Activated CD4-positive, alpha-beta T cell treated with anti-CD3 and anti-CD28 coated beads, Interleukin-10, Interleukin-2, amounts not matched to agents 100 ng/mL and 50 ng/mL, durations not matched to agents 16 hours and 8 hours (primary cell): ENCODE measurements at places on chromosomes 5 and 9.

GRCh38 chr5:89229331-89230070 lies 346.5 kb upstream of the MEF2C start:
- DNase-seq = no peak

DNA sequence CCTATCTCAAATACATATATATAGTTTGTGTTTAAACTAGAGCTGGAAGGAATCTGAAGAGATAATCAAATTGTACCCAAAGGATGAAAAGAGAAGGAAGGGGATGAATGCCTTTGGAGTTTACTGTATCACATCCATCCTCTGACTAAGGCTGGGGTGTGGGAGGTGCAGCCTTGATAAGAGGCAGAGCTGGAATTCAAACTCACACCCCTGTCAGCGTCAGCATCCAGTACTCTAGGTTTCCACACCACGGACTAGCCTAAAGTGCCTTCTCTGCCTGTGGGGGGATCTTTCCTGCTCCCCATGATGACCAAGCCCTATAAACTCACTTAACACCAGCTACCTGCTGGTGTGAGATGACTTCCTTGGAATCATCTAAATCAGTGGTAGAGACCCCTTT lies 48.1 kb downstream of the EPB41L4B start:
- no peak for DNase-seq

GRCh38 chr5:164688437-164688836 lies 1183.0 kb downstream of the MAT2B start:
- no peak for DNase-seq

GRCh38 chr5:55583578-55583977 lies 48.8 kb upstream of the PLPP1 start:
- DNase-seq = no peak

DNA sequence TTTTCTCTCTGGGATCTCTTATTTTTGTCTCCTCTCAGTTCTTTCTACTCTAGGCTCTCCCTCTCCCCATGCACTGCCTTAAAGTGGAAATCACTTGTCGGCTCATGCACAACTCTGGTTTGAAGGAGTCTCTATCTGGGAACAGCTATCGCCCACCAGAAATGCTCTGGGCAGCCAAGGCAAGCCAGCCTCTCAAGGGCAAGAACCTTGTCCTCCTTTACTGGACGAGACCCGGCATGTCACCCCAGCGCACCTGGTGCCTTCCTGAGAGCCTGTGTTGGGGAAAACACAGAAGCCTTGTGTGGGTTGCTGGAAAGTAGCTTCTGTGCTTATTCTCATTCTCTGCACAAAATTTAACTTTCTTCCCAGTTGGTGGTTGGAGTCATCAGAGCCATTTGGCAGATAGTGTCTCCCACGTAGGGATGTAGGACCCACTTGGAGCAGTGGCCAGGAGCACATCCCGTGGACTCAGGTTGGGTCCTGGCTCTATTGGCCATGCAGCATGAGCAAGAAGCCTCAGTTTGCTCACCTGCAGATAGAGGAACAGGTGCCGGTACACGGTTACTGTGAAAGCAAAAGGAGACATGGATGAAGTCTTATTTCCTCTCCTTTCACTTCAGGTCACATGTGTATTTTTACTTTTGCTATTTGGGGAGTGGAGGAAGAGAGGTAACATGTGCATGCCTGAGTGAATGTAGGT lies 165.3 kb downstream of the IRX2 start:
- DNase-seq = no peak

DNA sequence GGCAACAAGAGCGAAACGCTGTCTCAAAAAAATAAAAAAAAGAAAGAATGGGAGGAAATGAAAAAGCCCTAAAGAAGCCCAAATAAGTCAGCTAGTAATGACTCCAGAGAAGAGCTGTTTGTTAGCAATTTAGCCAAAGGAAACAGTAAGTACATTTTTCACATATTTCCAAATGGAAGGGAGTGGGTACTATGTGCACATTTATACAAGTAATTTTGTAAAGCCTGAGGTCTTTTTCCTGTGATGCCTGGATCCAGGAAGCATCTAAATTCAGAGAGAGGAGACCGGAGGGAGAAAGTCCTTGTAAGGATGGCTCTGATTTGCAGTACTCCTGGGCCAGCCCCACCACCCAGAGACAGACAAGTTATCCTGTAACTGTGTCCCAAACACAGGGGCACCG lies 14.7 kb downstream of the FBP1 start:
- DNase-seq = no peak

- DNase-seq = no peak
These were observed 28.6 kb upstream of the TAS2R1 start for GRCh38 chr5:9658706-9659105.

- DNase-seq = no peak
These were observed 261.3 kb downstream of the TMEM167A start for GRCh38 chr5:82815871-82816270.

DNA sequence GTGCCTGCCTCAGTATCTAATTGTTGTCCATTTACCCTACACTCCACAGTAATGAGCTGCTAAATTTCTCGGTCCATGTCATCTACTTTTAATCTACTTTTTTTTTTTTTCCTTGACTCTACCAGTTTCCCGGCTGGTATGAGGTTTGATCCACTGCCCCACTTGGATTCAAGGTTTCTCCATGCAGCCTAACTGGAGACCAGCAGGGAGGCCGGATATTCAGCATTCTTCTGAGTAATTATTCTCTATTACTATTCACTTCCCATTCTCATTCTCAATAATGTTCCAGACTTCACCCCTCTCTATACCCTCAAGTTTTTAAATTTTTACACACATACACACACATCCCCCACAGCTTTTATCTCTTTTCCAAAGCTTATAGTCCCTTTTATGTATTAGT lies 51.0 kb upstream of the SUSD1 start:
- no peak for DNase-seq

DNA sequence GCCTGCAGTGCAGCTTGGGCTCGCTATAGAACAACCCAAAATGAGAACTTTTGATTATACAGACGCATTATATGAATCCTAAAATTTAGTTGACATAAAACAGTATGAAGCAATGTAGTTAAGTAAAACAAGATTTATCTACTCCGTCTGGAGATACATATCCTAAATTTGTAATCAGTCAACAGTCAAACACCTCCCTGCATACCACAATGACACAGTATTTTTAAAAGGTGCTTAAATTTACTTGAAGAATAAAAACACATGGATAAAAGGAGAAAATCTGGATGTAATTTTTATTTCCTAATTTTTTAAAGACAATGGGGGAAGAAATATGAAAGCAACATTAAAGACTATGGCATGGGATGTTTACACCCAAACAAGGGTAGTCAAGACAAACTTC lies 70.8 kb downstream of the PTBP3 start:
- DNase-seq = no peak

DNA sequence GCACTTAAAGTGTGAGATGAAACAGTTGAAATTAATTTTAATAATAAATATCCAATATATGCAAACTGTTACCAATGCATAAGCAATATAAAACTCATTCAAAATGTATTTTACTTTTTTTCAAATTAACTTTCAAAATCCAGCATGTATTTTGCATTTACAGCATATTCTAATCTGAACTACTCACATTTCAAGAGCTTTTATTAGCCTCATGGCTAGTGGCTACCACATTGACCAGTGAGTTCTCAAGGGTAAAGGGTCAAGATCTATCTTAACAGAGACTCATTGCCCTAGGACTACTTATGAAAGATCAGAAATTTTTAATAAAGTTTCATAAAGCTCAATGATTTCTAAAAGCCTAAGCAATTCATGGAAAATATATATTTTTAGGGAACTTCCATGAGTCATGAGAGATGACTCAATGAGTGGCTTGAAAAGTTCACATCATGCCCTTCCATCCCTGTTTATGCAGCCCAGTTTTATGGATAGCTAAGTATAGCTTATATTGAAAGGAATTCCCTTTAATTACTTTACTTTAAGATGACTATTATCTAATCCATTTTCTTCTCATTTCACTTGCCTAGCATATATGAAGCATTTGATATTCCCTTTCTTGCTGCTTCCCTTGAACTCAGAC lies 608.6 kb downstream of the SLCO4C1 start:
- DNase-seq = no peak

- DNase-seq = no peak
These were observed 201.0 kb upstream of the RAI14 start for GRCh38 chr5:34455098-34455497.

DNA sequence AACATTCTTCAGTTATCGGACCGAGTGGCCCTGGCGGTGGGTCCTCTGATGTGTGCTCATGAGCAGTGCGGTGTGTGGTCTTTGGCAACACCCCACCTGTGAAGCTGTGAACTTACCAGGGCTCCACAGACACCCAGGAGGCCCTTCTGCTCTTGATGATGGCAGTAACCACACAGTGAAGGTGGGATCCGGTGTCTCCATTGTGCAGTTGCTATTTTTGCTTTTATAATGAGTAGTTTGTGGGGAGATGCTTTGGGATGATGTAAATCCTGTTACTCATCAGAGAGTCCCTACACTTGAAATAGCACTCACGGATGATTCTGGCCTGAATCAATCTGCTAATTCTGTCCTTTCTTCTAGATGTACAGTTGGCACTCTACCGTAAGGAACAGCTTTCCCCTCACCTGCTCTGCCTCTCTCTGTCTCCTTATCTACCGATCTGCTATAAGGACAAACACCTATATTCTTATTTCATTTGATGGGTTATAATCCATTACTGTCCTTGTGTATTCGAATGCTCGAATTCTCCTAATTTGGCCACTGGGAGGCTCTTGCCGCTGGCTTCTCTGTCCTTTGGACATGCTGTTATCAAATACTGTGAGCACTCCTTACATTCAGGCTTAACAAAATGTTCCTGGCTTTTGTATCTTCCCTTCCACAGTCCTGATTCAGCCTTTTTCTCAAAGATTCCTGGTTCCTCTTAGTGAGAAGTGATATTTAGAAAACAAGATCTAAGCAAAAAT lies 20.2 kb downstream of the ATPSCKMT start:
- no peak for DNase-seq

GRCh38 chr5:142017832-142018427 lies 5.1 kb upstream of the GNPDA1 start:
- peak; percentile 87 for DNase-seq

GRCh38 chr5:9105851-9106250 lies 440.0 kb downstream of the SEMA5A start:
- no peak for DNase-seq

GRCh38 chr5:74290634-74291241 lies 349.8 kb downstream of the ENC1 start:
- DNase-seq = no peak

DNA sequence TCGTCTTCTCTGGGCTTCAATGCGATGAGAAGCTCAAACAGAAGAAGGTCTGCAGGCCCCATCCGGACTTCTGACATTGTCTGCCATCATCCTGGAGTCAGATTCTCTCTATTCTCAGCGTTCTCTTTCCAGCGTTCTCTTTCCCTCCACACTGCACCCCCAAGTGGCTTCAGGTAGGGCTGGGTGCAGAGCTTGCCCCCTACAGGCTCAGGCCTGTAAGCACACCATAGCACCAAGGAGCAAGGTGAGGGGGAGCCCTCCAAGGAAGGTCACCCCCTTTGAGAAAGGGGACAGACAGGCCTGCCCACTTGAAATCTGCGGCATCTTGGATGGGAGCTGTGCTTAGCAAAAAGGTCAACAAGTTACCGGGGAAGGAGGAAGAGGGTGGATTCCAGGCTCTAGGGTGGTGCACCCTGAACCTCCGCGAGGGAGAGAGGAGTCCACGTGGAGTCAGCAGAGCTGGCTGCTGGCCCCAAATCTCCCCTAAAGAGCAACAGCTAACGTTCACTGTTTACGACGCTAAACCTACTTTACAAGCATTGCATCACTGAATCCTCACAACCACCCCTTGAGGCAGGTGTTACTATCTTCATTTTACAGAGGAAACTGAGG lies 27.5 kb downstream of the GPX3 start:
- peak; percentile 41 for DNase-seq

DNA sequence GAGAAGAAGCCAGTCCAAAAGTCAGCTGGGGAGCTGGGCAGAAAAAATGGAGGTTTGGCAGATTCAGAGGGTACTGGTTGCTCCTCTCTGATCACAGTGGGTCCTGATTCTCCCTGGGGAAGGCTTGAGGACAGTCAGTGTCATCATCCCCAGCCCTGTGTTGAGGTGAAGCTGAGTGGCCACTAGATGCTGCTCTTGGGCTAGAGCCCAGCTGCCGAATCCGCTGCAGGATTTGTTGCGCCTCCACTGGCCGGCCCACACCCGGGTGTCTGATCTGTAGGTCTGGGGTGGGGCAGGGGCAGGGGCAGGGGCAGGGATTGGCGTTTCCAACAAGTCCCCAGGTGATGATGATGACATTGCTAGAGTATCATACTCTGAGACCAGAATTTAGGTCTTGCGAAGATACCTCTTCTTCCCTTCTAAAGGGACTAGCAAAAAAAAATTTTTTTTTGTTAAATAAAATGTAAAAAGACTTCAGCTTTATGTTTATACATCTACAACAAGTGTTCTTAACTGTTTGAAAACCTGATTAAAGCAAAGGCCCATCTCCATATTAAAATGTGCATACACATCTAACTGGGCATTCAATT lies 106.8 kb downstream of the PDE6A start:
- peak; percentile 30 for DNase-seq

- no peak for DNase-seq
These were observed 87.3 kb downstream of the CFAP90 start for GRCh38 chr5:7763621-7764072.

GRCh38 chr5:909086-909485 lies 16.4 kb downstream of the TRIP13 start:
- no peak for DNase-seq

DNA sequence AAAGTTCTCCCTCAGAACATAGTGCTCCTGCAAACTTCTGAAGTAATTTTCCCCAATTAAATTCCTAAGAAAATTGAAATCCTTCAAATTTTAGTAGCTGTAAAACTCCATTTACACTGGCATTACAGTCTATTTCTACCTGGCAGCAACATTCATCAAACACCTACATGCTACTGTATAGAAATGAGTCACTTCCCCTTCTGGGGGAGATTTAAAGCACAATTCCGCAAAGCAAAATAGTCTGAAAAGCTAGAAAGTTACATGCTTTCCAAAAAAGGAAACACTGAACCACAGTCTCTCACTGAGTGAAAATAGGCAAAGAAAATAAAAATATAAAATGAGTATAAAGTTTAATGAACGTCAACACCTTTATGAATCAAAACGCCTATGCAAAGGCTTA lies 43.3 kb downstream of the MCTP1 start:
- DNase-seq = peak; percentile 38

- DNase-seq = no peak
These were observed 305.4 kb downstream of the TENT4A start for GRCh38 chr5:7018601-7019000.

GRCh38 chr9:124133727-124134126 lies 122.2 kb downstream of the LHX2 start:
- peak; percentile 14 for DNase-seq

DNA sequence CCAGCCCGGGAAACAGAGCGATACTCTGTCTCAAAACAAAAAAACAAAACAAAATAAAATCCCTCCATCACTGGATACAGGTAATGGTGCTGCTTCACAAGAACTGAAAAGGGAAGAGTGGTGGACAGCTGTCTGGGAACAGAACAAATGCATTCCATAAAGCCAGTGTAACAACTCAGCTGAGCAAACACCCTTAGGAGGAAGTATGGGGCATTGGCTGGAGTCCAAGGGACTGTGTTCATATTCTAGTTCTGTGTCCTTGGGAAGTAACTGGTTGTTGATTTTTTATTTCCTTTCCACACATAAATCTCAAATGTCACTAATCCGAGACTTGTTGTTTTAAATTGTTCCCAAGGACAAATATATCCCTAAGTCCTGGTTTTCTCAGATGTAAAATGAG lies 38.3 kb downstream of the HTR1A start:
- no peak for DNase-seq

GRCh38 chr9:127975376-127976315 lies 5.1 kb downstream of the EEIG1 start:
- DNase-seq = no peak
